ENCODE measurements at places on chromosomes 16 and 17.

DNA sequence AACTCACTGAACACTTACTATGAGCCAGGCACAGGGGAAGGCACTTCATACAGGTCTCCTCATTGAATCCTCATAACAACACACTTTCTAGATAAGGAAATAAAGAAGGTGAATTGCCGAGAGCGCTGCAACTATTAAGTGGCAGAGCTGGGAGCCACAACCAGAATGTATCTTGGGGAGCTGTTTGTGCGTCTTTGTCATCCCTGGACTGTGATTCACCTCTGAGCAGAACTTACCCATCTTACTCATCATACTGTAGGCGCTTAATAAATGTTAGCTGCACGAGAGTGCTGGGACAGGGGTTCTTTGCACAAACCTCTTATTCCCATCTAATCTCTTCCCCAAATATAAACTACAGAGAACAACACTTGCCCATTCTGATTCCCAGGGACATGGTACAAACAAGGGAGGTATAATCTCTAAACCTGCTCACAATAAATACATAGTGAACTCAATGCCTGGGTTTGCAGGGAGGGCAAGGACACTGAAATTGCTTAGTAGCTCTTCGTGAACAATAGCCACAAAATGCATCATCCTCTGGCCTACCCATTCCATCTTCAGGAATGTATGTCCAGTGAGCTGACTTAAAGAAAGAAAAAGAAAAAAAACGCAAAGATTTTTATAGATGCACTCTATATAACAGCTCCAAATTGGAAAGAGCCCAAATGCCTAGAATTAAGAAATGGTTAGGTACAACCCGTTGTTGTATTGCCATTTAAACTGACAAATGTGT lies 43.0 kb downstream of the MYO18A start:
- H3K4me1 ChIP-seq: peaks cover 68% of the 10 kb centered on the region
- DNase-seq: peak; percentile 66
- H3K27ac ChIP-seq: peak overlapping the region; percentile 92
- peak overlapping the region; percentile 97 for H3K4me3 ChIP-seq
- H3K27me3 ChIP-seq: no peaks in the 10 kb centered on the region

- H3K27me3 ChIP-seq: no peaks in the 10 kb centered on the region
- H3K4me3 ChIP-seq: no peak overlapping the region
- peaks cover 21% of the 10 kb centered on the region for H3K4me1 ChIP-seq
- H3K27ac ChIP-seq: no peak overlapping the region
- DNase-seq: no peak
- H3K36me3 ChIP-seq: peaks cover 3% of the 10 kb centered on the region
Observed at GRCh38 chr16:4520913-4521312, 17.7 kb downstream of the CDIP1 start.

GRCh38 chr17:30225112-30225511 lies 10.4 kb downstream of the SLC6A4 start:
- no peaks in the 10 kb centered on the region for H3K36me3 ChIP-seq
- no peak overlapping the region for H3K27ac ChIP-seq
- H3K4me1 ChIP-seq: peaks cover 1% of the 10 kb centered on the region
- no peak overlapping the region for H3K4me3 ChIP-seq

- H3K27me3 ChIP-seq: peaks cover 9% of the 10 kb centered on the region
- H3K27ac ChIP-seq: peak overlapping the region; percentile 21
- H3K4me3 ChIP-seq: no peak overlapping the region
- peaks cover 58% of the 10 kb centered on the region for H3K4me1 ChIP-seq
Observed at GRCh38 chr16:85308611-85309540, 196.6 kb upstream of the CIBAR2 start.

- H3K27ac ChIP-seq: no peak overlapping the region
- no peaks in the 10 kb centered on the region for H3K27me3 ChIP-seq
Observed at GRCh38 chr17:9217151-9218056, 196.1 kb downstream of the NTN1 start.

GRCh38 chr17:15490634-15491261 lies 23.3 kb upstream of the CDRT4 start:
- H3K36me3 ChIP-seq: peaks cover 3% of the 10 kb centered on the region
- no peak overlapping the region for H3K27ac ChIP-seq
- H3K4me1 ChIP-seq: no peaks in the 10 kb centered on the region
- H3K27me3 ChIP-seq: no peaks in the 10 kb centered on the region
- no peak overlapping the region for H3K4me3 ChIP-seq

DNA sequence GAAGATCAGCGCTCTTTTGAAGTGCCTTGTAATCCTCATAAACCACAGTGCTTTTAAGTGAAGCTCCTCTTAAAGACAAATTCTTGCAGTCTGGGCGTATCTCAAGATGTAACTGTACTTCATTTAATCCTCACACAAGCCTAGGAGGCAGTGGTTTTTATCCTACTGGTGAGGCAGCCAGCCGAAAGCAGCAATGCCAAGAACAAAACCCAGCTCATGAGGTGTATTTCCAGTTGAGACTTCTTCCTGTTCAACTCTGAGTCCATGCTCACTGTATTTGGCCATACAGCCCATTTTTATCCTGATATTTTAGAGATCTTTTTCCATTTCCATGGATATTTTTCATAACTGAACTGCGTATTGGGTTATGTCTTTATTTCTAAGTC lies 13.7 kb downstream of the CTRB2 start:
- peaks cover 18% of the 10 kb centered on the region for H3K27me3 ChIP-seq
- H3K4me3 ChIP-seq: no peak overlapping the region
- no peak for DNase-seq
- no peak overlapping the region for H3K27ac ChIP-seq

GRCh38 chr17:69574257-69575197 lies 160.0 kb downstream of the MAP2K6 start:
- no peak overlapping the region for H3K27ac ChIP-seq
- DNase-seq: no peak
- H3K27me3 ChIP-seq: peaks cover 31% of the 10 kb centered on the region
- no peaks in the 10 kb centered on the region for H3K4me1 ChIP-seq
- H3K36me3 ChIP-seq: no peaks in the 10 kb centered on the region

DNA sequence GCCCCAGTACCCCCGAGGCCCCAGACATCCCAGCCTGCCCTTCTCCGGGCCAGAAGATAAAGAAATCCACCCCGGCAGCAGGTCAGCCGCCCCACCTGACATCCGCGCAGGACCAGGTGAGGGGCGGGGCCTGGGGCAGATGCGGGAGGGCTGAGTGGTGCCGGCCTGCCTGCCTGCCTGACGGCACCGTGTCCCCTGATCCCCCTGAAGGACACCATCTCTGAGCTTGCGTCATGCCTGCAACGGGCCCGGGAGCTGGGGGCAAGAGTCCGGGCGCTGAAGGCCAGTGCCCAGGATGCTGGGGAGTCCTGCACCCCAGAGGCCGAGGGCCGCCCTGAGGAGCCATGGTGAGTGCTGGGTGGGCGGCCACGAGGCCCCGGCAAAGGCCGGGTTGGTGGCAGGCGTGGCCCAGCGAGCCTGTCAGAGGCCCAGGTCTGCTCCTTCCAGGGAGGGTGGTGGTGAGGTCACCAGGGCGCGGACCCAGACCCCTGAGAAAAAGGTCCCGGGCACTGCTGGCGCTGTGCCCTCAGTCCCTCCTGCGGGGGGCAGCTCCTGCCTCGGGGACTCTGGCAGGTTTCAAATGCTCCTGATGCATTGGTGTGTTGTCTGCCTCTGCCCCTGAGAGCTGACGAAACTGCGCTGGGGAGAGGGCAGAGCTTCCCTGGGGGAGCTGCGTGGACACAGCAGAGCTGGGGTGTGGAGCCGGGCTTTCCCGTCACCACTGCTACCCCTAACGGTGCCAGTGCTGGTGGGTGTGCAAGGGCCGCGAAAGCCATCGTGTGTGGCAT lies 1.2 kb downstream of the CDT1 start:
- H3K4me1 ChIP-seq: peaks cover 46% of the 10 kb centered on the region
- peak overlapping the region; percentile 82 for H3K4me3 ChIP-seq
- H3K27ac ChIP-seq: peak overlapping the region; percentile 81
- no peaks in the 10 kb centered on the region for H3K27me3 ChIP-seq
- peaks cover 40% of the 10 kb centered on the region for H3K36me3 ChIP-seq

DNA sequence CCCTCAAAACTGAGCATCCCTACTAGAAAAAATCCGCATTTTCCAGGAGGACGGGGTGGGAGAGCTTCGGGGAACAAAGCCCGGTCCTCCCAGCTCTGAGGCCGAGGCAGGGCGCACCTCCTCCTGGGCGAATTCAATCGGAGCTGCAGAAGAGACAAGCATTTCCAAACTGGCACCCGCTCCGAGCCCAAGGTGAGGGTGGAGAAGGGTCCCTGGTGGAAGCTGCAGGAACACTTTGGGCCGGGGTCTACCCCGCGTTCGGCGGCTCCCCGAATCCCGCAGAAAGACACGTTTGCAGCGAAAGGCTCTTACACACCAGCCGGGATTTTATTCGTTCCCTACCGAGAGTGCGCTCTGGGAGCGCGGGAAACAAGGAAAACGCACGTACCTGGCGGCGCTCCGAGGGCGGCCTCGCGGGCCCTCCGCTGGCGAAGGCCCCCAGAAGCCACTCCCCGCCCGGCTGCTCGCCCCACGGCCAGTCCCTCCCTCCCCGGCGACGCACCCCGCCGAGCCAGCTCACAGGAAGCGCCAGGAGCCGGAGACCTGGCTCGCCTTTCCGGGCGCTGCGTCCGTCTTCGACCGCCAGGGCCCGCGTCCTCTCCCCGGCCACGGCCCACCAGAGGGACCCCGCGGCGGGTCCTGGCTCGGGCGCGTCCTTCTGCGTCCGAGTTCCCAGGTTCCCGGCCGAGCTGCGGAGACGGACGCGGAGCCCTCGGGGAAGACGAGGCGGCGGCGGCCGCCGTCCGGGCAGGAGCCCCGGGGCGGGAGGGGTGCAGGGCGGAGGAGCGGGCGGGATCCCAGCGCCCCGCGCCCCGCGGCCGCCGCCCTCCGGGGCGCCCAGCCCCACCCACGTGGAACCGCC lies 49.8 kb upstream of the BAHCC1 start:
- H3K4me3 ChIP-seq: peak overlapping the region; percentile 52
- H3K4me1 ChIP-seq: peaks cover 5% of the 10 kb centered on the region
- H3K36me3 ChIP-seq: peaks cover 2% of the 10 kb centered on the region
- peaks cover 63% of the 10 kb centered on the region for H3K27me3 ChIP-seq
- DNase-seq: peak; percentile 73

DNA sequence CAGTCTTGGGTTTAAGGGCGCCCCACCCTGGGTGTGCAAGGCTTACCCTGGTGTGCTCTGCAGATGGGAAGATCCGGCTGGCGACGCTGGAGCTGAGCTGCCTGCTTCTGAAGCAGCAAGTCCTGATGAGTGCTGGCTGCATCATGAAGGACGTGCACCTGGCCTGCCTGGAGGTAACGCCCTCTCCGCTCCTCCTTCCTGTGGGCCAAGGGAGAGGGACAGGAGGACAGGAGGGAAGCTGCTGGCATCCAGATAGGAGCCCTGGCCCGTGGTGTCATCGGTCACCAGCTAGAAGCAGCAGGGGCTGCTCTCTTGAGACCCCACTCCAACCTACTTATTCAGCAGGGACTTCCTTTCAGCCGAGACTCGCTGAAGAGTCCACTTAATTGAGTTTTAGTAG lies 97.8 kb downstream of the CLEC16A start:
- DNase-seq: no peak
- H3K4me1 ChIP-seq: peaks cover 24% of the 10 kb centered on the region
- H3K36me3 ChIP-seq: peaks cover 55% of the 10 kb centered on the region
- no peak overlapping the region for H3K27ac ChIP-seq
- no peaks in the 10 kb centered on the region for H3K27me3 ChIP-seq
- no peak overlapping the region for H3K4me3 ChIP-seq

- no peak overlapping the region for H3K4me3 ChIP-seq
- H3K36me3 ChIP-seq: no peaks in the 10 kb centered on the region
- peaks cover 42% of the 10 kb centered on the region for H3K27me3 ChIP-seq
- H3K4me1 ChIP-seq: peaks cover 18% of the 10 kb centered on the region
- no peak overlapping the region for H3K27ac ChIP-seq
- DNase-seq: no peak
Observed at GRCh38 chr17:42453439-42453838, 5.2 kb upstream of the ATP6V0A1 start.

GRCh38 chr16:81975637-81976036 lies 35.6 kb downstream of the SDR42E1 start:
- peaks cover 16% of the 10 kb centered on the region for H3K27me3 ChIP-seq
- H3K4me1 ChIP-seq: no peaks in the 10 kb centered on the region
- peaks cover 2% of the 10 kb centered on the region for H3K36me3 ChIP-seq
- no peak overlapping the region for H3K27ac ChIP-seq
- DNase-seq: no peak

GRCh38 chr17:56997313-56997712 lies 19.4 kb downstream of the SCPEP1 start:
- H3K4me1 ChIP-seq: no peaks in the 10 kb centered on the region
- H3K4me3 ChIP-seq: no peak overlapping the region
- peaks cover 14% of the 10 kb centered on the region for H3K36me3 ChIP-seq
- H3K27me3 ChIP-seq: no peaks in the 10 kb centered on the region
- DNase-seq: no peak

GRCh38 chr16:86961171-86961601 lies 356.0 kb downstream of the C16orf95 start:
- DNase-seq: no peak
- no peak overlapping the region for H3K27ac ChIP-seq
- peaks cover 6% of the 10 kb centered on the region for H3K4me1 ChIP-seq
- no peaks in the 10 kb centered on the region for H3K36me3 ChIP-seq
- no peak overlapping the region for H3K4me3 ChIP-seq

GRCh38 chr17:28144019-28144418 lies 101.5 kb downstream of the NLK start:
- H3K4me3 ChIP-seq: no peak overlapping the region

DNA sequence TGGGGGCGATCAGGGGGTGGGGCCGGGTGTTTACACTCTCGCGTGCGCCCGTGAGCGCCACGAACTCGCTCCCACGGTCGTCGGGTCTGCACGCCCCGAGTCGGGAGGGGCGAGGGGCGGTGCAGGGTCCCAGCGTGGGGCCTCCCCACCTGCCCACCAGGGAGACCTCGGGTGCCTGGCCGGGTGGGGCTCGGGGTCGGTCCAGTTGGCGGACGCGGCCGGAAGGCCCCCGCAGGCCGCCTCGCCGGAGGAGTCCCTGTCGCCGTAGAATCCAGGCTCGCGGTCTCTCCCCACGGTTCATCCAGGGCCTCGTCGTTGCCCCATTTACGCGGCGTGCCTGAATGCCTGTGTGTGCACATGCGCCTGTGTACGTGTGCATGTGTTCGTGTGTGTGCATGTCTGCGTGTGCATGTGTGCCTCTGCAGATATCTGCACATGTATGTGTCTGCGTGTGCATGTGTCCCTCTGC lies 510 bp upstream of the RAB40B start:
- no peak for DNase-seq
- H3K4me3 ChIP-seq: peak overlapping the region; percentile 74
- H3K27ac ChIP-seq: no peak overlapping the region
- H3K27me3 ChIP-seq: peaks cover 8% of the 10 kb centered on the region
- H3K4me1 ChIP-seq: peaks cover 9% of the 10 kb centered on the region

DNA sequence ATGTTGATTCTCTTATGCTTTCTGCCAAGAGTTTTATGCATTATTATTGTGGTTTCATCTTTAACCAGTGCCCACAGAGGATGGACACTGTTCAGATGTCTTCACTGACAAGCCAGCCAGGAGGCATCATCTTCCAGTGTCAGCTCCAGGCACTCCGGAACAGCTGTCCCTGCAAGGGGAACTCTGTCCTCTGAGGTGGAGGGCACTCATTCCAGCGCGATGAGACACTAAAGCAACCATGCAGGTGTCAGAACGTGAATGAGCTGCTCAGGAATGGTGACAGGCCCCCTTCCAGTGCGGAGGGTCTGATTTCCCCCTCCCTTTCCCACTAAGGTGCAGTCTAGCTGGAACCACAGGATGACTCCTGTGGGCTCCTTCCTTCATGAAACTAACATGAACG lies 117.5 kb downstream of the NOG start:
- peaks cover 1% of the 10 kb centered on the region for H3K36me3 ChIP-seq
- peaks cover 34% of the 10 kb centered on the region for H3K27me3 ChIP-seq
- peaks cover 1% of the 10 kb centered on the region for H3K4me1 ChIP-seq
- no peak overlapping the region for H3K27ac ChIP-seq

- H3K4me3 ChIP-seq: no peak overlapping the region
- DNase-seq: no peak
- H3K36me3 ChIP-seq: no peaks in the 10 kb centered on the region
- H3K4me1 ChIP-seq: no peaks in the 10 kb centered on the region
Observed at GRCh38 chr17:69828087-69828486, 246.9 kb upstream of the KCNJ16 start.
